ENCODE measurements at places on chromosomes 5 and 9.

DNA sequence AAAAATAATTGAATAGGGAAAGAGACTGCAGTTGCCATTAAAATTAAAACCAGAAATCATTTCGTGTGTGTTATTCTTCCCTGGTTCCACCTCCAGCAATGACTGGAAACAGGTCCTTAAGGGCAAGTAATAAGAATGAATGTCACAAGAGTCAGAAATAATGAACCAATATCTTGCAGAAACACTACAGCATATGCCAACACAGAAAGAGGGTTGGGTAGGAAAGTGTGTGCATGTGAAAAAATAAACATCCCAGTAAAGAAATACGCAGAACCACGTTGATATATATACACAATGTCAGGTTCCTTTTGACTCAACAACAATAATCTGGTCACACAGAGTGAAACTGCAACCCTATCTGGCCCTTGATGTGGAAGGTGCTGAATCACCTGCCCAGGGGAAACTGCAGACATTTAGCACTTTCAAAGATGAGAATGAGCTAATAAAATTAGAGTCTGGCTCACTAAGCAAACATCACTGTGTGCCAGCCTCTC lies 15.0 kb downstream of the HMHB1 start:
- peak; percentile 26 for DNase-seq

DNA sequence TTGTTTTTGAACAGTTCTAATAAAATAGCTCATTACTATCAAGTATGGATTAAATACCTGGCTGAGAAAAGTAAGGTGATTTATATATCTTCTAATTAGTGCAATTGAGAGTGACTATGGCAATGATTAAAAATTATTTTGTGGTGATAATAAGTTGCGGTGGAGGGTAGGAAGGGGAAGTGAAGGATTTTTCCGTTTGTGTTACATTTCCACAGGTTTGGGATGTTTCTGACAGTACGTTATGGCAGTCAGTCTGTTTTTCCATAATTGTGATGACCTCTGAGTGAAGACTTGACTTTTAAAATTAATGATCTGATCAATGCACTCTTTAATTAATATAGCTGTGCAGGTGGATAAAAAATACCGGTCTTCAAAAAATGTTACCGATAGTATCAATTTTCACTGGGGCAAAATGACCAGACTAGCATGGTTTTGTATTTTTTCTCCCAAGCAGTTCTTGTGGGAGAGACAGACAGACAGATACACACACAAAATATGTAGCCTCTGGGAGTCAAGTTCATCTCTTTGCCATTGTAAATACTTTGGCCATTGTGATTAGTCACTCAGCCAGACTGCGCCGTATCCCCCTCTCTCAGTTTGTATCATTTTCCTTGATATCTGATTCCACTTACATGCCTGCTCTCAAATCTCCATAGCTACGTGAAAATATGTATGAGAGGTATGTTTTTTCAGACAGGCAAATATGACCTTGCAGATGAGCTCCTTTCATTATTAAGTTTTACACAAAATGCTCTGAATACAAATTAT lies 60.2 kb downstream of the ARHGAP26 start:
- no peak for DNase-seq

DNA sequence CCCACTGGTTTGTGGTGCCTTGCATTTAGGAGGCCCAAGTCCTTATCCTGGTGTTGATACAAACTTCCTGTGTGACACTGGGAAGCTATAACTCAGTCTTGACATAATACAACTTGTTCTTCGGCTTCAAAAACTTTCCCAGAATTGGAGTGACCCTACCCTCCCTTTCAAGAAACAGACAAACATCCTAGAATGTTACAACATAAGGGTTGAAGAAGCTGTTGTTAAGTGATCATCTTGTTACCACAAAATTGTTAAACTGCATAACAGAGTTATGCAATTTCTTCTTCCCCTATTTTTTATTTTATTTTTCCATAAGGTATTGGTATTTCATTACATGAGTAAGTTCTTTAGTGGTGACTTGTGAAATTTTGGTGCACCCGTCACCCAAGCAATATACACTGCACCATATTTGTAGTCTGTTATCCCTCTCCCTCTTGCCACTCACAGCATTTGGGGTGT lies 21.3 kb downstream of the TLR4 start:
- no peak for DNase-seq

GRCh38 chr9:118395415-118395814 lies 691.2 kb downstream of the TLR4 start:
- no peak for DNase-seq

DNA sequence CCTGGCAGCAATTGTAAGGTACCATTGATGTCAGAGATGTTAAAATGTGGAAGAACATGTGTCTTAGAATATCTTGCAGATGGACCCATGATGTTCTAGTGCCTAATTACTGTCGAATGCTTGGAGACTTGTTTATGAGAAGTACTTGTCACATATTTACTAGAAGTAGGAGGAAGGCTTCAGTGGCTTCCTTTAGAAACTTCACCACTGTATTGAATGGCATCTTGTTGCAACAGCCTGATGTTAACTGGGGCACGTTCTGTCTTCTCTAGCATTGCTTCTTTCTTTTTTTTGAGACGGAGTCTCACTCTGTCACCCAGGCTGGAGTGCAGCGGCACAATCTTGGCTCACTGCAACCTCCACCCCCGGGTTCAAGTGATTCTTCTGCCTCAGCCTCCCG lies 16.5 kb downstream of the UGCG start:
- no peak for DNase-seq

GRCh38 chr9:134895567-134895907 lies 14.9 kb downstream of the FCN2 start:
- DNase-seq = no peak

GRCh38 chr9:95067897-95068296 lies 249.6 kb downstream of the FANCC start:
- no peak for DNase-seq

Data from NCI-H2107 (cell line).